ENCODE measurements at places on chromosomes 11 and 22.

DNA sequence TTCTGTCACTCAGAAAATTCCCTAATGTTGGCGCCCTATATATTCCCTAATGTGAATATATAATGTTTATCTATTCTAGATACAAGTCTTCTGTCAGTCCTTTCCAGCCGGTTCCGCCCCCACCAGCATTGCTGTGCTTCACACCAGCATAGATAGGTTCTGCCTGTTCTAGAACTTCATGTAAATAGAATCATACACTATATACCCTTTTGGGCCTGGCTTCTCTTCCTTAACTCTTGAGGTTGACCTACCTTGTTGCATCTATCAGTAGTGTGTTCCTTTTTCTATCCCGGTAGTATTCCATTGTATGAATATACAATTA, 34.6 kb downstream of the OTOG start:
- no peak for DNase-seq

DNA sequence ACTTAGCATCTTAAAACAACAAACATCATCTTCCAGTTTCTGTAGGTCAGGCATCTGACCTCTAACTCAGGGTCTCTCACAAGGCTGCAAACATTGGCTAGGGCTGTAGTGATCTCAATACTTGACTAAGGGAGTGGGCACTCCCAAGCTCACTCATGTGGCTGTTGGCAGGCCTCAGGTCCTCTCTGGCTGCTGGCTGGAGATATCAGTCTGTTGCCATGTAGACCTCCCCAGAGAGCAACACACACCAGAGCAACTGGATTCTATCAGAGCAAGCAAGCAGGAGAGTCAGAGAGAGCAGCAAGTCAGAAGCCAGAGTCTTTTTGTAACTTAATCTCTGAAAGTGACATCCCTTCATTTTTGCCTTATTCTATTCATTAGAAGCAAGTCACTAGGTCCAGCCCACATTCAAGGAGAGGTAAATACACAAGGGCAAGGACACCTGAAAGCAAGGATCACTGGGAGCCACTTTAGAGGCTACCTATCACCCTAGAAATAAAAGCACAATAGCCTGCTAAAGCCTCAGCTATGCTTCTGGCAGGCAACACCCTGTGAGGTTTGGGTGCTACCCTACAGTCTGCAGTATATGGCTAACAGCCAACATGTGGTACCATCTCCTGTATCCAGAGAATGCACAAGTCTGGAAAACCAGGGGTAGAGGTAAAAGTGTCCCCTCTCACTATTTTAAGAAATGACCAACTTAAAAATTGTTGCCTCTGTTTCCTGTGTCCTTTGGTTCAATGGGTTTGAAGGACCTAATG, 33.5 kb upstream of the CD44 start:
- no peak for DNase-seq

- no peak for DNase-seq
These were observed 358.7 kb upstream of the NARS2 start for GRCh38 chr11:78933350-78933749.

- DNase-seq: no peak
These were observed 9.6 kb downstream of the PTS start for GRCh38 chr11:112235750-112236390.

DNA sequence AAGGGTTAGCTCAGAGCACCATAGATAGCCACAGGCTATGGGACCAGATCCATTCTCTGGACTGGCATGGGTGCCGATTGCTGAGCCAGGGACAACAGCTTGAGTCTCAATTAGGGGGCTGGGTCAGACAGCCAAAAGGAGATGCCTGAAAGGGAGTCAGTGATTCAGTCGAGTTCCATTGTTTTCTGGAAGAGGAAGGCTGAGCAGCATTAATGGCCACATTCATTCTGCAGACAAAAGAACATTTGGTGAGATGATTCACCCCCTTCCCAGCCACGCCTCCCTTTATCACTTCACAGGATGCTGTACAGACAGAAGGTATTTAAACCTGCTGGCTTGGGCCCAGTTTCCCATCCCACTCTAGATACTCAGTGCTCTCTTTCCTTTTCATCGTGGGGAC, 131.9 kb downstream of the ADAMTS15 start:
- no peak for DNase-seq

- no peak for DNase-seq
These were observed 153.1 kb downstream of the UVRAG start for GRCh38 chr11:75968021-75968625.

Measured in stimulated activated CD8-positive, alpha-beta memory T cell treated with anti-CD3 and anti-CD28 coated beads, Interleukin-4, amount 100 ng/mL, for 1 hour (primary cell).